ENCODE measurements at places on chromosomes 11 and 22.

GRCh38 chr11:133086518-133086917 is 445.8 kb downstream of the OPCML start:
- no peak for DNase-seq

DNA sequence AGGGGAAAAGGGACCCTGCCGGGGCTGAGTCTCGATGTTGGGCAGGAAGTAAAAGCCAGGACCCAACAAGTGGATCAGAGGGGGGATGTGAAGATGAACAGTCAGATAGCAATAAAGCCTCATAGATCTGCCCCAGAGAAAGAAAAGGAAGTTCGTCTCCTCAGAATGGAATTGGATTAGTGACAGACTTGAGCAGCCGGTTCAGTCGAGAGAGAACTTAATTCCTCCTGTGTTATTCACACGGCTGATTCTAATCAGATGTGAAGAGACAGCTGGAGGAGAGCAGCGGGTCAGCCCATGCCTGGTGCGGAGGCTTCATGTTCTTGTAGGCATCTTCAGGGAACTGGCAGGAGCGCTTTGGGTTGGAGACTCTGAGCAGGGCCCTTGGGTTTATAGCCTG is 29.3 kb upstream of the CABP7 start:
- DNase-seq = no peak

DNA sequence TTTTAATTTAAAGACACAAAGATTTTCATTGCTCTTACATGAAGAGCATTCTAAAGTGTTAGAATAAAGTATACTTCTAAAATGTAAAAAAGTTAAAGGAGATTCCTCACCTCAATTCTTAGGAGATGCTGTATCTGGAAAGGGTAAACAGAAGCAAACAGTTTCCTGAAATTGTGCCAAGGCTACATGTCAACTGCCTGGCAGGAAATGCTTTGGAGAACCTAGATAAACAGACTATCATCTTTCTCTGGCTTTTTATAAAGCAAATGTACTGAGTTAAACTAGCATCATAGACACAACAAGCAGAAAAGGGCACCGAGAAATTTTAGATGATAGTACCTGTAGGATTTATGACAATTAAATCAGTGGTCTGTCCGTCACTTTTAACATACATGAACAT is 24.7 kb upstream of the AKIP1 start:
- DNase-seq = no peak

DNA sequence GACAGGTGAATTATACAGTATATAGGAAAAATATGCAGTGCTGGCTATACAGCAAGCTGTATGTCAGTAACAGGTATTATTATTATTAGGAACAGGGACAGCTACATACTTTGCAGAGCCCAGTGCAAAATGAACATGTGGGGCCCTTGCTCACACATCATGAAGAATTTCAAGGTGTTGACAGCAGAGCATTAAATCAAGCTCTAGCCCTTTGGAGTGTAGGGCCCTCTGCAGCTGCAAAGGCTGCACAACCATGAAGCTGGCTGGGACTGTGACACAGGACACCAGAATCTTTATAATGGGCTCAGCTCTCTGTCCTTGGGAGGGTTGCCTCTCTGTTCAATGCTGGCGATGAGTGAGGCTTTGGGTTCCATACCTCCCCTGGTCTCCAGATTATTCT is 44.9 kb upstream of the DAGLA start:
- DNase-seq = no peak

DNA sequence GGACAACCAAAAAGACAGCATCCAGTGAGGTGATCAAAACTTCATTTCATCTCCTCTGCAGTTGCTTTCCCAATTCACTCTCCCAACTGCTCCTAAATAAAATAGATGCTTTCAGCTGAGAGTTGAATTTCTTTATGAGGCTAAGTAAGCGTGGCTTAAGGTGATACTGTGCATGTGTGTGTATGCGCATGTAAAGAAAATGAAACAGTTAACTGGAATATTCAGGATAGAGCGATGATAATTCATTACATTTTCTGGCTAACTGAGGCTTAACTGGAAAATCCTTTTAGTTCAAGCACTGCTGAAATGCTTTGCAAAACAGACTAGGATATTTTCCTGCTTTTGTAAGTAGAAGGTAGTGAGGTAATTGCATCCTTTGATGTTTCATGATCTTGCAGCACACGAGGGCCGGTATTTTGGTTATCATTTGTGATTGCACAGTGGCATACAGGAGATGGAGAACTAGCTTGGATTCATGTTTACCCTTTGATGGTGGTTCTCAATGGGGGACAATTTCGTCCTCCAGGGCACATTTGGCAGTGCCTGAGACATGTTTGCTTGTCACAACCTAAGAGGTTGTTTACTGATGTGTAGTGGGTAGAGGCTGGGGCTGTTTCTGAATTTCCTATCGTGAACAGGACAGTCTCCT is 71.2 kb downstream of the ZBTB16 start:
- DNase-seq = no peak

GRCh38 chr11:103877221-103877620 is 159.2 kb upstream of the DDI1 start:
- no peak for DNase-seq

- DNase-seq = no peak
Observed at GRCh38 chr11:115674176-115674936, 170.1 kb upstream of the CADM1 start.

- DNase-seq = peak; percentile 36
Observed at GRCh38 chr11:117839936-117840813, 15.6 kb upstream of the FXYD2 start.

- peak; percentile 84 for DNase-seq
Observed at GRCh38 chr11:79439886-79440570, 802 bp downstream of the TENM4 start.

GRCh38 chr11:34978236-34979191 is 62.1 kb downstream of the PDHX start:
- no peak for DNase-seq

DNA sequence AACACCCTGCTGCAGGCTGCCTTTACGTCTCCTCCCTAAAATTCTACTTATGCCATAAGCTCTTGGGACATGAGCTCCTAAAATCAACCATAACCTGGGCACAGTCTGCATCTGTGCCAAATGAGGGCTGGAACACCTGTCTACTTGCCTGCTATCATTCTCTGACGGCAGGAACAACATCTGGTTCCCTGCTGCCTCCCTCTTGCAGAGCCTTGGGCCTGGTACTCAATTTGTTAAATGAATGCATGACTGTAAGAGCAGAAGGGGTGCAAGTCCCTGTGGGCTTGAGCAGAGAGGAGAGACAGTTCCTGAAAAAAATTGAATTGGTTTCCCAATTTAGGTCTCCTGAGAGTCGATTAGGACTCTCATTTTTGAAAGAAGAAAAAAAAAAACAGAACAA is 66.7 kb upstream of the CSNK2A3 start:
- DNase-seq = no peak

DNA sequence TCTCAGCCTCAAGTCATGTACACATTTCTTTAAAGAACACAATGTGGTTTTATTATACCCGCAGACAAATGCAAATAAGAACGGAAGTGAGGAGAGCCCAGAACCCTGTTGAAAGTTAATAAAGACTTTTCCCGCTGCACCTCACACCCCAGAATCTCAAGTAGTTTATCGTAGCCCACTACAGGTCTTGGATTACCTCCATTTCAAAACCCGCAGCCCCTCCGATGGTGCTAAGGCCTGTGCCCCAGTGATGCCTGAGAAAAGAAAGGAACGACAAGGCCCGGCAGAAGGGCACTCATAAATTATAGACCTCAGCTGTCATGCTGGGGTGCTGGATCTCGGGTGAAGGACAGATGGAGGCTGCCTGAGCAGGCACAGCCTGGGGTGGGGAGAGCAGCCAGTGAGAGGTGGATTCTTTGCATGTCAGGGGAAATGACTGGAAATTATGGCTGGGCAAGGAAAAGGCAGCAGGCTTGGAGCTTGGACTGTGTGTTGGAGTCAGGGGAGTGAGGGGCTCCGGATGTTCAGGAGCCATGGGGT is 354.1 kb downstream of the NTM start:
- no peak for DNase-seq

- no peak for DNase-seq
Observed at GRCh38 chr11:111846063-111846462, 25.3 kb downstream of the ALG9 start.

GRCh38 chr11:78208257-78209165 is 19.8 kb downstream of the USP35 start:
- no peak for DNase-seq

GRCh38 chr11:36394926-36395325 is 98.8 kb downstream of the PRR5L start:
- no peak for DNase-seq

GRCh38 chr11:95867105-95867504 is 56.8 kb downstream of the MTMR2 start:
- DNase-seq = no peak

DNA sequence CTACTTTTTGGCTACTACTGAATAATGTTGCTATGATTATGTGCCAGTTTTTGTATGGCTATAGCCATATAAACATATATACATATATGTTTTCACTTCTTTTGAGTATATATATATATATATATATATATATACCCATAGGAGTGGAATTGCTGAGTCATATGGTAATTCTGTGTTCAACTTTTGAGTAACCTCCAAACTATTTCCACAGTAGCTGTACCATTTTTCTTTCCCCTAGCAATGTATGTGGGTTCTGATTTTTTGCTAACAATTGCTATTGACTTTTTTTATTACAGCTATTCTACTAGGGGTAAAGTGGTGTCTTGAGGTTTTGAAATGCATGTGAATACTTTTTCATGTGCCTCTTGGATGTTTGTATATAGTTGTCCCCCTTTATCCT is 30.4 kb downstream of the CBL start:
- no peak for DNase-seq

DNA sequence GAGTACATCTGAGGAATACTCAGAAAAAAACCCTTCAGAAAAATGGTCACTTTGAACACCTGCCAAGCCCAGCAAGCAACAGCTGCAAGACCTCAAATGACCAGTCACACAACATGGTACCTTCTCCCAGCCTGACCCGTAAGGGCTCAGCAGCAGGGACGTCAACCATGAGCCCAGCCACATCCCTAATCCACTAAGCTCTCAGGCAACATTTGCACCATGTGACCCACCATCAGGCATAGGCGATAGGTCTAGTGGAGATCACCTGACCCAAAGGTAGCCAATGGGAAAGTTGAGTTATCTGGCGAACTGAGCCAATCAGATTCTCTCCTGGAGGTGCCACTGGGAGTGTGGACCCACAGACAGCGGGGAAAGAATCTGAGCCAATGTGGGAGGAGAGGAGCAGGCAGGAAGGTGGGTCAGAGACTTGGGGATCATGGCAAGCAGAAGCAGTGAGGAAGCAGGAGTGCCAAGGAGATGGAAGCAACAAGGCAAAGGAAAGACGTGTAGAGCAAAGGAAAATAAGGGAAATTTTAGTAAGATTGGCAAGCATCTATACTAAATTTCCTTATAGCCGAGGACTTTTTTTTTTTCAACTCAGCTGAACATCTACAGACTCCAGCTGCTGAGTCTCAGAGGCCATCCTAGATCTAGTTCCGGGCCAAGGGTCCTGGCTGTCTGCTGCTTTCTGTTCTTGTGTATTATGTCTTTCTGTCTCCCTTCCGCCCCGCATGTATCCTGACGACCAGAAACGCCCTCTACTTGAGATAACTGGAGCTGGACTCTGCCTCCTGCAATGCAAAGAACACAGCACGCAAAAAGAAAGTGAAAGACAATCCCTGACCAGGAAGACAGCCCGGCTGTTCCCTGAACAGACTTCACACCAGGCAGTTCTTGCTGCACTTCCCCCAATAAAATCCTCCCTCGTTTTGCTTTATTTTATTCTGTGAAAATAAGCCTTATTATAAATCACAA is 11.0 kb upstream of the PLAAT2 start:
- DNase-seq = no peak

DNA sequence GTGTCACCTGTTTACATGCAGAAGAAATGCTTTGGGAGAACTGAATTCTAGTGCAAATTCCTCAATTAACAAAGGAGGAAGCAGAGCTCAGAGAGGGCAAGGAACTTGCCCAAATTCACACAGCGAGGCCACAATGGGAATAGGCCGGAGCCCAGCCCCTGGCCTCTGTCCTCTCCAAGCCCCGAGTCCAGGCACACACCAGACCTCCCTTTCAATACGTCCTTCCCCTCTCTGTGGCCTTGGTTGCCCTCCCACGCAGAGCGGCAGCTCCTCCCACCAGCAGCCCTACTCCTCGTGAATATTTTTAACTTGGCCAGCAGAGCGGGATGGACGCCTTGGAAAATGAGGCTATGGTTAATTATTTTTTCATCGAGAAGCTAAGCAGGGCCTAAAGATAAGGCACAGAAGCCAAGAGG is 1.6 kb upstream of the CARD10 start:
- DNase-seq = no peak

DNA sequence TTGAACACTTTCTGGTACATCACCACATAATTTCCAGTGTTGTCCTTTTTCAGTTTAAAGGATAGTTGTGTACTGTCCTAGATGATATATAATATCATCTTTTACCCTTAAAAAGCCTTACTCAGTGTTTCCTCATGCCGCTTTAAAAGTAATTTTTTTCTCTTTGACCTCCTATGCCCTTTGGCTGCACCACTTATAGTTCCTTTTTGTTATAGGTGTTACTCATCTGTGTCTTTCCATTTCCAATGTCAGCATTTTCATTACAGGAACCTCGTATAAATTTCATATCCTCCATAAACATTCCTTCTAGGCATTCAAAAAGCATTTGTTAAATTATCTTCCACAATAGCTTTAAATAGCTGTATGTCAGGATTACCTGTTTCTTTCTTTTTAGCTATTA is 40.8 kb downstream of the USP47 start:
- no peak for DNase-seq

DNA sequence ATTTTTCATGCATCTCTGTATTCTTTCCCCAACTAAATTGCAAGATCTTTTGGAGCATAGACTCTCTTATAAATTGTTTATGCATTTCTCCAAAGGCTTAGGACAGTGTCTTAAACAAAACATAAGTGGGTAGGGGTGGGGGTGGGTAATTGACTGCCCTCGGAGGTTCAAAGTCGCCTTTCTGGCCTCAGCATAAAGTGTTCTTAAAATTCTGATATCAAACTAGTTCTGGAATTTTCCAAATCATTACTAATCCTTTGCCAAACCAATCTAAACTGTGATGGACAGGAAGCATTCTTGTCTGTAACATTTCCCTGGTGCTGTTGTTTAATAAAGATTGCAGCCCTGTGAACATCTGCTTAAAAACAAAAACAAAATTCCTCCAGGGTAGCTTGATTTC is 61.8 kb upstream of the FAT3 start:
- no peak for DNase-seq

- no peak for DNase-seq
Observed at GRCh38 chr22:46381142-46381541, 45.6 kb downstream of the TRMU start.

- DNase-seq = no peak
Observed at GRCh38 chr11:86681483-86681756, 9.0 kb upstream of the ME3 start.

DNA sequence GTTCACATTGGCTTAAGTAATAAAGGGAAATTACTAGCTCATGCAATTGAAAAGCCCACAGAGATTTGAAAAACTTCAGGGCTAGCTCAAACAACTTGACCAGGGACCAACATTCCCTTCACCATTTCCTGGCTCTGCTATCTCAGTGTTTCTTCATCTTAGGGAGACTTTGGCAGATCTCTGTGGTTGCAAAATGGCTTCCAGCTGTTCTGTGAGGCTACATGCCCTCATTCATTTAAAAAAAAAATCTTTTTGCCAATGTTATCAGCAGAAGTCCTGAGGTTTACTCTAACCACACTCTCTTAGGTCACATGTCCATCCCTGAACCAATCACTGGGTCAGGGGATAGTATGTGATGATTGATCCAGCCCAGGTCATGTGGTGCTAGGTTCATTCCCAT is 13.9 kb upstream of the RASSF10 start:
- no peak for DNase-seq

GRCh38 chr22:30910358-30910757 is 58.2 kb downstream of the MORC2 start:
- no peak for DNase-seq
